Heart right ventricle (tissue), 16 donors: ENCODE measurements at places on chromosomes 4 and X. TPM values are rescaled to one million over a fixed set of nuclear protein-coding genes. Genes with fewer than 3 reads are reported as not detected.

MAPK10 gene
- 2.6 TPM for total RNA-seq

SLC26A1 gene
- total RNA-seq = not detected

DNA sequence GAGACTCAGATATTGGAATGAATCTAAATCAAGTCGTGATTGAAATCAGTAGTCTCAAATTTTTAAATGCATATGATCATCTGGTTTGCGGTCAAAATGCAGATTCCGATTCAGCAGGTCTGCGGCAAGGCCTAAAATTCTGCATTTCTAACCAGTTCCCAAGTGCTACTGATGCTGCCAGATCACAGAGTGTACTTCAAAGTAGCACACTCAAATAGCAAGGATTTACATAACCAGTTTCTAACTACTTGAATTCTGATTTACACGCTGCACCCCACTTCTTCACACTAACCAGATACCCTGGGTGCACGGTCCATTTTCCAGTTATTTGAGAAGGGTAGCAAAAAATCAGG, 752 bp downstream of the MBTPS2 start:
- DNase-seq = no peak
- H3K4me1 ChIP-seq = no peaks in the 10 kb centered on the region
- peak overlapping the region; percentile 72 for H3K4me3 ChIP-seq

MAGED1 gene
- total RNA-seq = 81.5 TPM

DNA sequence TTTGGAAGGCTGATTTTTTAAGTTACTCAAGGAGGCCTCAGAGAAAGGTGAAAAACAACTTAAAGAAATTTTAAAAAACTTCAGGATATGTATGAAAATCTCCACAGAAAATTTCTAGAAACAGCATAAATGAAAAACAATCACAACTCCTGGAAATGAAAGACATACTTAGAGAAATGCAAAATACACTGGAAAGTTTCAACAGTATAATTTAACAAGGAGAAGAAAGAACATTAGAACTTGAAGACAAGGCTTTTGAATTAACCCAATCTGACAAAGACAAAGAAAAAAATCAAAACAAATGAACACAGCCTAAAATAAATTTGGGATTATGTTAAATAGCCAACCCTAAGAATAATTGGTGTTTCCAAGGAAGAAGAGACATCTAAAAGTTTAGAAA, 300.5 kb downstream of the ANTXR2 start:
- H3K36me3 ChIP-seq = no peaks in the 10 kb centered on the region
- no peak for DNase-seq
- H3K27me3 ChIP-seq = no peaks in the 10 kb centered on the region
- H3K27ac ChIP-seq = no peak overlapping the region
- no peaks in the 10 kb centered on the region for H3K4me1 ChIP-seq
